ENCODE measurements at places on chromosomes 5 and 9. TPM values are rescaled to one million over a fixed set of nuclear protein-coding genes. Genes with fewer than 3 reads are reported as not detected.

GRCh38 chr5:1412163-1412562 lies 33.1 kb downstream of the SLC6A3 start:
- no peak for DNase-seq

INSL6 gene
- not detected for polyA plus RNA-seq

- no peak for DNase-seq
These were observed 18.7 kb downstream of the CPLX2 start for GRCh38 chr5:175889910-175890684.

- DNase-seq: no peak
These were observed 123.6 kb downstream of the ADCY2 start for GRCh38 chr5:7519564-7519963.

GRCh38 chr5:1732945-1733344 lies 66.7 kb downstream of the MRPL36 start:
- no peak for DNase-seq

GRCh38 chr9:97445119-97445701 lies 33.3 kb downstream of the TDRD7 start:
- no peak for DNase-seq

PCA3 gene
- polyA plus RNA-seq: not detected
